ENCODE measurements at places on chromosomes 5 and 9. TPM values are rescaled to one million over a fixed set of nuclear protein-coding genes. Genes with fewer than 3 reads are reported as not detected.

Gene KCNV2
- not detected for total RNA-seq

Gene FXN
- 23.0 TPM for total RNA-seq

Gene LCN12
- 2.7 TPM for total RNA-seq

Gene SLC25A2
- 2.1 TPM for total RNA-seq

Gene AK6
- total RNA-seq, result 27.3 TPM

- peaks cover 1% of the 10 kb centered on the region for H3K4me1 ChIP-seq
- H3K27me3 ChIP-seq, result peaks cover 26% of the 10 kb centered on the region
- DNase-seq, result no peak
Measured at GRCh38 chr5:35194635-35195471, 35.4 kb downstream of the PRLR start.

DNA sequence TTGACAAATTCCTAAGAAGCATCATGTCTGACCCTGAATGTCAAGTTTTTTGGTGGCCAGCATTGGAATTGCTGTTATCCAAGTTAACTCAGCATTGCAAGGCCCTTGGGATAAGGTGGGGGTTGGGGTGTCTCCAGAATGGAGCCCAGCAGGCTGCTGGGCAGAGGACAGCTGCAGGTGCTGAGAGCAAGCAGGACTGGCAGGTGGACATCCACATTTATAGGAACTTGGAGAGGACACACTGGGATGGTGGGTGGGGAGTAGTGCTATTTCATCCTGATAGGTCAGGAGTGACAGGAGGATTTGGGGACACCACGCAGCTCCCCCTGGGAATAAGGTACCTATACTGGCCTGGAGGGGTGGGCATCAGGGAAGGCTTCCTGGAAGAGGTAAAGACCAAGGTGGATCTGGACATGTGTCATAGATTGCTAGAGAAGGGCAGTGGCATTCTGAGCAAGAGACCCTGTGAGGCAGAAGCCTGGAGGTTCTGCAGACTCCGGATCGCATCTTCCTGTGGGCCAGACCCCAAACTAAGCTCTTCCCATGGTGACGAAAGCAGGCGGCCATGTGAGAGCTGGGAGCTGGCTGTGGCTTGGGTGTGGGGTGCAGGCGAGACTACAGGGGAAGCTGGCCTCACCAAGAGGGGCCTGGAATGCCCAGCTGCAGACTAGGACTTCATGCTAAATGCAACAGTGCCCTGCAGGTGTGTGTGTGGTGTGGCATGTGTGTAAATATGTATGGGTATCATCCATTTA lies 148.1 kb downstream of the RGS3 start:
- H3K27ac ChIP-seq, result no peak overlapping the region
- no peak overlapping the region for H3K4me3 ChIP-seq
- H3K4me1 ChIP-seq, result no peaks in the 10 kb centered on the region
- no peak for DNase-seq

DNA sequence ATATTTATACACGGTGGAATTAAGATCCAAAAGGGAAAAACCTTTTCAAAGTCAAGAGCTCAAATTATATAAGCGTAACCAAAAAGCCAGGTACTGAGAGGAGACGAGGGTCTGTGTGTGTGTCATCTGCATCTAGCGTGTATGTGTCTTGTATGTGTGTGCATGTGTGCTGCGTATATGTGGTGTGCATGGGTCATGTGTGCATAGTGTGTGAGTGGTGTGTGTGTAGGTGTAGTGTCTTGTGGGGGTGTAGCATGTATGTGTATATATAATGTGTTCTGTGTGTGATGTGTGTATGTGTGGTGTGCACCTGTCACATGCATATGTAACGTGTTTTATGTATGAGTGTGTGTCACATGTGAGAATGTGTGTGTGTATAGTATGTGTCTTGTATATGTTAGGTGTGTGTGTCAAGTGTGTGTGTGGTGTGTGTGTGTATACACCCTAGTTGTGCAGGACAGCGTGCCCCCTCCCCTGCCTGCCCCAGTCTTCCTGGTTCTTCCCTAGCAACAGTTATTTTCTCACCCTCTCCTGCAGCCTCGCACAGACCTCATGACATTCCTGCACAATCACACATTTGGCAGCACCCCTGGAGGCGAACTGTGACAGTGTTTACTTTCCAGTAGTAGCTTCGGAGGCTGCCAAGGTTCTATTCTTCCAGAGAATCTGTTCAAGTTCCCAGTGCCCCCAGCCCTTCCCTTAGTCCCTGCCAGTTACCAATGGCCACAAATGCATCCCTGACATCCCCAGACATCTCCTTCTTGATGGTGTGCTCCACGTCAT lies 27.1 kb upstream of the TNIP1 start:
- H3K27me3 ChIP-seq, result no peaks in the 10 kb centered on the region
- peaks cover 95% of the 10 kb centered on the region for H3K36me3 ChIP-seq

- H3K4me1 ChIP-seq, result no peaks in the 10 kb centered on the region
- no peaks in the 10 kb centered on the region for H3K36me3 ChIP-seq
- H3K27me3 ChIP-seq, result peaks cover 8% of the 10 kb centered on the region
- no peak overlapping the region for H3K27ac ChIP-seq
- no peak for DNase-seq
Measured at GRCh38 chr9:73079326-73079725, 72.3 kb upstream of the ANXA1 start.

- peaks cover 5% of the 10 kb centered on the region for H3K4me1 ChIP-seq
- H3K36me3 ChIP-seq, result no peaks in the 10 kb centered on the region
- DNase-seq, result no peak
Measured at GRCh38 chr5:113122053-113122452, 145.5 kb downstream of the DCP2 start.

DNA sequence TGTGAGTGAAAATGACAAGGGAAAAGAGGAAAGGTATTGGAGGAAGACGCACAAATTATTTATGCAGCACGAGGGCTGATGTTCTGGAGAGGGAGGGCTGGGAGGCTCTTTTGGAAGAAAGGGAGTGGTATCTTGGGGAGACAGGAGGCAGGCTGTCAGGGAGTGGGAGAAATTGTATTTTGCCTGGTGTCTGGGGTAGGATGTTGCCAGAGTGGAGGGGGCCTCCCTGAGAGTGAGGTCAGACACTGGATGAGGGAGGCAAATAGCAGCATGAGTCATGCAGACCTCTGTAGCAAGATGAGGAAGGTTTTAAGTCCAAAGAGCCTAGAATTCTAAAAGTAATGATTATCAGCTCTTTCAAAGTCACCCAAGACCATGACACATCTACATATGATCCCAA lies 158.0 kb downstream of the DMRT2 start:
- peaks cover 22% of the 10 kb centered on the region for H3K27me3 ChIP-seq
- no peaks in the 10 kb centered on the region for H3K36me3 ChIP-seq
- no peak for DNase-seq
- H3K27ac ChIP-seq, result no peak overlapping the region
- no peaks in the 10 kb centered on the region for H3K4me1 ChIP-seq

GRCh38 chr5:141343953-141344463 lies 379 bp downstream of the PCDHGA3 start:
- H3K27ac ChIP-seq, result no peak overlapping the region
- peaks cover 93% of the 10 kb centered on the region for H3K27me3 ChIP-seq
- no peaks in the 10 kb centered on the region for H3K4me1 ChIP-seq
- no peak for DNase-seq

DNA sequence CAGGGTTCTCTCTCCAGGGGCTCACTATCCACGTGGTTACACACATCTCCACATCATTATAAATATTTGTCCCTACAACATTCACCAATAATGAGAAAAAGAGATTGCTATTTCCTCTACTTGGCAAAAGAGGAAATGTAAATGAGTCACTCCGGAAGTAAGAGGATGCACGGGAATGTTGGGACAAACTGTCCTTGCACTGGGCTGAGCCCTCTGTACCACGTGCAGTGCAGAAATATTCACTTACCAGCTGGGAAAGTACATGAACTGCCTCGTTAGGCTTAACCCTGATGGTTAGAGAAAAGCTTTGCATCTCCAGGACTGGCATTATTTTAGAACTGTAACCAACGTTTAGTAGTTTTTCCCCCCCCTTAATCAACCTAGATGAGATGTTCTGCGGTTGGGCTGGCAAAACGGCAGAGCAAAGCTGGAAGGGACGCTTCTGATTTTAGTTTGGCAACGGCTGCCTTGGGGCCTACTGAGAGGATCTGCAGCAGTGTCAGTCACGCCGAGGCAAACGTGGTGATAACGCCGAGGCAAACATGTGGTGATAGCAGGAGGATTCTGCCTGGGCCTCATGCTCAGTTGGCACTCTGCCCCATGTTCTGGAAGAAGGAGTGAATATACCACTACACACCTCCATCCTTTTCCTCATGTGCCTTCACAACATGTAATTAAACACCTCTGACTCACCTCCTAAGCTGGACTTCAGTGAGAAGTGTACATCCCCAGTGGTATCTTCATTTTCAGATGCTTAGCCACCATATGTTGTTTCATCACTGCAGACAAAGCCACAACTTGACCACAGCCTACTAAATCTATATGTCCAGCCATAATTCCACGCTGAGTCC lies 661.4 kb upstream of the KLF4 start:
- no peak for DNase-seq
- H3K4me1 ChIP-seq, result no peaks in the 10 kb centered on the region
- H3K4me3 ChIP-seq, result no peak overlapping the region
- no peaks in the 10 kb centered on the region for H3K27me3 ChIP-seq
- no peak overlapping the region for H3K27ac ChIP-seq

DNA sequence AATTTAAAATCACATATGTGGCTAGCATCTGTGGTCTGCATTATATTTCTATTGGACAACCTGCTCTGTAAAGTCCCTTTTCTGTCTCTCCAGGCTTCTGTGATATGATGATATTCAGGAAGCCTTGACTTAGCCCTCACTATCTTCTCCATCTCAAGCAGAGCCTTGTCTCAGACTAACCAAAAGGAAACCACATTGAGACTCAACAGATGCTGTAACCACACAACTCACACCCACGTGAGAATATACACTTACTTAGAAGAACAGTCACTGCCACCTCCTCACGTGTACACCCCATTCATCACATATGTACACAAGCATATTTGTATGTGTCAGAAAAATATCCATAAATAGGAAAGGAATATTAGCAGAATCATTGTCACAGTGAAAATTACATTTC lies 33.6 kb downstream of the HTR4 start:
- H3K4me3 ChIP-seq, result no peak overlapping the region
- peaks cover 34% of the 10 kb centered on the region for H3K4me1 ChIP-seq
- no peaks in the 10 kb centered on the region for H3K36me3 ChIP-seq
- H3K27me3 ChIP-seq, result peaks cover 8% of the 10 kb centered on the region

DNA sequence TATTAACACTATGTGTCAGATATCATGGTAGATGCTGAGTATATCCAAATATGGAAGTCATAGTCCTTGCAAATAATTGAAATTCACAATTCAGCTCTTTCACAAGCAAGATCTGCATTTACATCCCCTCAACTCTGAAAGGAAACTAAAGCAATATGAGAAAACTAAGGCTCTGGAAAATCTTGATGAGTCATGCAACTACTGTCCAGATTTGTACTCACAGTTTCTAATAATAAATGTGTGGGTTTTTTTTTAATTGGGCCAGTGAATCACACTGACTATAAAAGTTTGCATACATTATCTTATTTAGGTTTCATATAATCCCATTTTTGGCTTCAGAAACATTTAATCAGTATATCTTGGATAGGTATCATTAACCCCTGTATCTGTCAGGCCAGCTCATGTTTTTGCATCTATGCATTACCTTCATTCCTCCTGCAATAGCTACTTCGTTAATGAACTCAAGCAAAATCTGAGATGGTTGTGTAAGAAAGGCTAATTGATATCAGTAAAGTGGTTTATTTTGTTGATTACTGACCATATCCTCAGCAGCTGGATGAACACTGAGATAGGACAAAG lies 58.7 kb upstream of the PRR16 start:
- no peaks in the 10 kb centered on the region for H3K27me3 ChIP-seq
- no peaks in the 10 kb centered on the region for H3K4me1 ChIP-seq
- H3K4me3 ChIP-seq, result no peak overlapping the region
- H3K36me3 ChIP-seq, result peaks cover 3% of the 10 kb centered on the region

DNA sequence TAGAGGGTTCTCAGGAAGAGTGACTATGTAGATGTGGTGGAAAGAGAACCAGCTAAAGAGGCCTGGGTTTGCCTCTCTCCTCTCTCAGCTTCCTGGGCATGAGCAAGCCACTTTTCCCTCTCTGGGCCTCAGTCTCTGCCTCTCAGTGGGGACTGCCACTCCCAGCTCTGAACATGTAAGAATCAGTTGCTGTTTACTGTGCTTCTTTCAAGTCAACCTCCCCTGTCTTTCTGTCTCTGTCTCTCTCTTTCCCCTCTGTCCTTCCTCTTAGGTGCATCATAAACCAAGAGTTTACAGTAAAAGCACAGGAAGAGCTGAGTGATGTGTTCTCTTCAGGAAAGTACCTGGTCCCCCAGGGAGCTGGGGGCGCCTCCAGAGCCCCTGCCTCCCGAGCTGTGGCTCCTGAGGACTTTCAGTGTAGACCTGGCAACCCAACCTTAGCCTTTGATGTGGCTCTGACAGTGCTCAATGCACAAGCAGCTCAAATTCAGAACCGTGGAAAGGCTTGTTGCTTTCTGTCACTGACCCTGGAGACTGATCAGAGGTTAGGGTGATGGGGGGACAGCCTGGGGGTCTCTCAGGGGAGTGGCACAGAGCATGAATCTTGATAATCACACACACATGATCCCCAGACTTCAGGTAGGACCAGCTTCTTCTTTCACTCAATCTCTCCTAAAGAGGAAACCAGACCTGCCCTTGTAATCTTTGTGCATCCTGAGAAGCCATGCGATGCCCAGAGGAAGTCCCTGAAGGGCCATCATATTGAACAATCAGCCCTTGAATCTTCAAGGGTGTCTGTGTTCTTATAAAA lies 59.4 kb upstream of the TNFSF8 start:
- peak overlapping the region; percentile 9 for H3K4me3 ChIP-seq
- no peaks in the 10 kb centered on the region for H3K27me3 ChIP-seq
- no peaks in the 10 kb centered on the region for H3K36me3 ChIP-seq
- peaks cover 35% of the 10 kb centered on the region for H3K4me1 ChIP-seq
- H3K27ac ChIP-seq, result peak overlapping the region; percentile 36
- DNase-seq, result no peak

- H3K4me3 ChIP-seq, result no peak overlapping the region
- no peak for DNase-seq
- H3K4me1 ChIP-seq, result no peaks in the 10 kb centered on the region
- H3K27me3 ChIP-seq, result no peaks in the 10 kb centered on the region
- H3K27ac ChIP-seq, result no peak overlapping the region
Measured at GRCh38 chr5:3092211-3092610, 340.7 kb upstream of the IRX2 start.

GRCh38 chr5:41097642-41098041 lies 26.5 kb upstream of the MROH2B start:
- H3K36me3 ChIP-seq, result no peaks in the 10 kb centered on the region
- no peaks in the 10 kb centered on the region for H3K27me3 ChIP-seq
- no peak overlapping the region for H3K27ac ChIP-seq
- H3K4me3 ChIP-seq, result no peak overlapping the region

DNA sequence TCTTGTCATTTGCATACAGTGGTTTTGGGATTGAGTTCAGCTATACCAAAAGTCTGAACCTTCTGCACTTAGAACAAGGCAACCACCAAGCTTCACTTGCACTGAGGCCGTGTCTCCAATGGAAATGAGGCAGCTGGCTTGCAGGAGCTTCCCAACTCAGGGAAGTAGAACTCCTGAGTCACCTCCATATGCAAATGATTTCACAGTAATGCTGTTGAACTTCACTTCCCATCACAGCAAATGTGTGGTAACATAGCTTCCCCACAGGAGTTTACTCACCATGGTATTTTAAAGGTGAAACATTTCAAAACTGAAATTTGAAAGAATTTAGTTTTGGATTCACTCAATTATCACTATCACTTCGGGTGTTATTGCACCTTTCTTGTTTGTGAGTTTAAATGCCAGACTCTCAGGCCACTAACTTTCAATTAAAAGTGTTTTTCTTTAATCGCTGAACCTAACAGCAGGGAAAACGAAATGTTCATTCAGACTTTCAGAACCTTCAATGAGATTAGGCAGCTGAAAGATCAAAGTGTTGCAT lies 9.0 kb downstream of the CD274 start:
- H3K4me3 ChIP-seq, result no peak overlapping the region
- H3K36me3 ChIP-seq, result peaks cover 16% of the 10 kb centered on the region
- H3K4me1 ChIP-seq, result no peaks in the 10 kb centered on the region
